ENCODE measurements at places on chromosomes 7 and 10.

- DNase-seq = no peak
Measured at GRCh38 chr10:13743101-13743693, 156.4 kb downstream of the PRPF18 start.

DNA sequence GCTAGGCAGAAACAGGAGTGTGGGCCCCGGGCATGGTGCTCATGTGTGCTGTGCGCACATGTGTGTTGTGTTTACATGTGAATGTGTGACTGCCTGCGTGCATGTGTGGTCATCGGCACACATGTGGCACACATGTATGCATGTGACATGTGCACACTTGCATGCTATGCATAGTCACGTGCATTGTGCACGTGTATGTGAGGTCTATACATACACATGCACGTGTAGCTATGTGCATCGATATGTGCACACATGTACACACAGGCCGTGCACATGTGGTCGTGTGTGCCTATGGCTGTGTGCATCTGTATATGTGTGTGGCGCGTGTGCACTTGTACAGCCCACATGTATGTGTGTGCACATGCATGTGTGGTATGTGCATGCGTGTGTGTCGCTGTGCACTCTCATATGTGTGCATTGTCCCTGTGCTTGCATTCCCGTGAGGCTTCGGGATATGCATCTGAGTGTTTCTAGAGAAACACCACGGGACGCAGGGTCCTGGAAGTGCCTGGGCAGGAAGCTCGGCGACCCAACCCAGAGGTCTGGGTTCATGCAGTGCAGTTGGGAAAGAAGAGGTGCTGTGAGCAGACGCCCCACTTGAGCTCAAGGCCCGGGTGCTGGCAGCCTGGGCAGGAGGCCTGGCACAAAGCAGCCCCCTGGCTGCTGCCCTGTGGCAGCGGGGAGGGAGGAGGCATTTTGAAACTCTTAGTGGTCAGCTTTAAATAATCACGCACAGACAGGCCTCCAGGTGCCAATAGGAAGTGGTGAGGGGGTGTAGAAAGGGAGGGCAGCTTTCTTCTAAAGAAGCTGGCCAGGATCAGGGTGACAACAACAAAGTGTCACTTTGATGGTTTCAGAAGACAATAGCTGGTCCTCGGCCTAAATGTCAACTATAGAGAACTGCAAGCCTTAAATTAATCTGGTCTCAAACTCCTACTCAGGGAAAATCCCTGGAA, 410.0 kb upstream of the MGMT start:
- DNase-seq = peak; percentile 6

- no peak for DNase-seq
Measured at GRCh38 chr10:103715430-103715829, 139.9 kb downstream of the SH3PXD2A start.

DNA sequence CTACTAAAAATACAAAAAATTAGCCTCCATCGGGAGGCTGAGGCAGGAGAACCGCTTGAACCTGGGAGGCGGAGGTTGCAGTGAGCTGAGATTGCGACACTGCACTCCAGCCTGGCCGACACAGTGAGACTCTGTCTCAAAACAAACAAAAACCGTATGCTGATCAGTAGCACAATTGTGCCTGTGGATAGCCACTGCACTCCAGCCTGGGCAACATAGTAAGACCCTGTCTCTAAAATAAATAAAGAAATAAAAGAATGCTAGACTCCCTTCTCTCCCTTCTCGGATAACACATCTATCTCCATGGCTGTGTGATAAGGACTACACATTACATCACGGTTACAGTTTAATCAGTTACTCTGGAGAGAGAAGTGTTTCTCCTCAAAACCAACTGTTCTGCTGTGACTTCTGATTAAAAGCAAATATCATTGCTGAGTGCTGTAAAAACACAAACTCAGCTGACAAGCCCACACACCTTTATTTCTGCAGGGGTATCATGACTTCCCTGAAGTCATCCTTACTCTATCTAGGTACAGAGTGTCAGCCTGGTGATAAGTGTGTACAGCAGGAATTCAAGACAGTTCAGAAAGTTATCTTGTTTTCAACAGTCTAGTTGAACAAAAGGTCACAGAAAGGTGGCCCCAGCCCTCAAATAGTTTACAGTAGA, 5.3 kb upstream of the ARHGAP19 start:
- DNase-seq = no peak

- no peak for DNase-seq
Measured at GRCh38 chr7:155545348-155545747, 1.0 kb downstream of the CNPY1 start.

DNA sequence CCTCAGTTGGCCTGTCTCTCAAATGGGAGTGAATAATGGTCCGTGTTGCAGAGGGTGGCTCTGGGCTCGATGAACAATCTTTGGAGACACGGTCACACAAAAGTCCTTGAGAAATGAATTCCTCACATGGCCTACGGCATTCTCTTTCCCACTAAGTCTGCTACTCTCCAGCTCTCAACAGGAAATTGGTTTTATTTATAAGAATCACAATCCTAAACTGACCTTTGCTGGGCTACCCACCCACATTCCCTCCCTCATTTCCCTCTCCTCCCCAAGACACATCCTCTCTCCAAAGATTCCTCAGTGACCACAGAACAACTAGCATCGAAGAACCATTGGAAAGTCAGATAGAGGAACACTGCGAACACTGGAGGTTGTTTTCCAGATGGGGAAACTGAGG, 4.7 kb downstream of the AFAP1L2 start:
- no peak for DNase-seq

DNA sequence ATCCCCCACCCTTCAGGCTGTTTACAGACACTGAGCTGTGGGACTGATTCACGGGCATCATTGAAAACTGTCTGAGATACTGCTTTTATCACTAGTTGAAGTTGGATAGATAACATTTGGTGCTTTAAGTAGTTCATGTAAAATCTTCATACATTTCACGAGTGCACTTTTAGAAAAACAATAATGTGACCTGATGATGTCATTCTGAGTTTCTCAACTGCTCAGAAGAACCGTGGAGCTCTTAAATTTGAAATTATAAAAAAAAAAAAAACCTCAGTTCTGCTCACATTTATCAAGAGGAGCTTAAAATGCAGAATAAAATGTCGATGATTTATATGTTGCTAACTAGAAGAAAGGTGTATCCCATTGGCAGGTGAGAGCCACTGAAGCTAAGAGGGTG, 81.5 kb downstream of the GALNT11 start:
- DNase-seq = no peak

DNA sequence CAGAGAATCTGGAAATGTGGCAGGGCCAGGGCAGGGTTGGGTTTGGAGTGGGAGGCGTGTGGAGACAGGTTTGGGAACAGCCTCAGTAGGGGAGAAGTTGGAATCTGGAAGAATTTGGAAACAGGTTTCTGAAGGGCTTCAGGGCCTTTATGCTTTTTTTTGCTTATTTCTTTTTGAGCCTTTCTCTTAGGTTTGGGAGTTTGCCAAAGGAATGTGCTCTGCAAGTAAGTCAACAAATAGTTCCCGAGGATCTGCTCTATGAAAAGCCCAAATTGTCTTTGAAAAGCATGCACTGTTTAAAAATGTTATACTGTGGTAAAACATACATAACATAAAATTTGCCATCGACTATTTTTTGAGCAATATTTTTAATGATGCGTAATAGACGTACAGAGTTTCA, 86.7 kb upstream of the ADRB1 start:
- no peak for DNase-seq

DNA sequence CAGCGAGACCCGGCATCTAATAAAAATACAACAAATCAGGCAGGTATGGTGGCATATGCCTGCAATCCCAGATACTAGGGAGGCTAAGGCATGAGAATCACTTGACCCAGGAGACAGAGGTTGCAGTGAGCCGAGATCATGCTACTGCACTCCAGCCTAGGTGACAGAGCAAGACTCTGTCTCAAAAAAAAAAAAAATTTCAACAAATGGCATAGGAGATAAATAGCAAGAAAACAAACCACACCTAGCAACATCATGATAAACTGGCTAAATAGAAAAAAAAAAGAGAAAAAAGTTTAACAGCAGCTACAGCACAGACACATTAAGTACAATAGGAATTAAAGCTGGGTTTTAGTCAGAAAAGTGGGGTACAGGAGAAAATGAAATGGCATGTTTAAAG, 1034.6 kb upstream of the LRRN3 start:
- no peak for DNase-seq

DNA sequence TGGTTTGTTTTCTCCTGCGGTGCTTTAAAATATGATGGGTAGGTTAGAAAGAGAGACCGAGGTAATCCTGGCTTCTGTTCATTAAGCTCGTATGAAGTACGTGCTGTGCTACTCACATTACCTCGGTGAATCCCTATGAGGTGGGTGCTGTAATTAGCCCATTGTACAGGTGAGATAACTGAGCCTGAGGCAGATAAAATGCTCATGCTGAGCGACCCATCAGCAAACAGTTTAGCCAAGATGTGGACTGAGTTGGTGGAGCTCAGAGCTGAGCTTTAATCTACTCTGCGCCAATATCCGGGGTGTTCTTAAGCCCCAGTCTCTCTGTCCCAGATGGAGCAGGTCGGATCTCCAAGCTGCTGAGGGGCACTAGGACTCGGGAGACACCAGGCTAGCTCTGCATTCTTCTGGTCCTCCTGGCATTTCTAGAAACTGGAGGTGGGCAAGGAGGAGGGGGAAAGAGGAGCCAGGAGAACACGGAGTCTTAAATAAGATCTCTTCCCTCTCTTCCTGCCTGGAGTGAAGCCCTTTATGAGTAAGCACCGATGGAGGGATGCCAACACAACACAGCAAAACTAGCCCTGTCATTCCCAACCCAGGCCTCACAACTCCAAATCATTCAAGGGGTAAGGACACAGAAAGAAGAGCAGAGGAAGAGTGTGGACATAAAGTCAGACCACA, 458.5 kb downstream of the KCNMA1 start:
- no peak for DNase-seq

GRCh38 chr7:18845700-18846099, 271.7 kb downstream of the TWIST1 start:
- DNase-seq = no peak

- DNase-seq = no peak
Measured at GRCh38 chr7:81333004-81333403, 414.2 kb upstream of the SEMA3C start.

GRCh38 chr7:16171928-16172327, 249.4 kb downstream of the CRPPA start:
- DNase-seq = no peak

GRCh38 chr7:102425639-102426267, 7.6 kb upstream of the ORAI2 start:
- DNase-seq = peak; percentile 93

- no peak for DNase-seq
Measured at GRCh38 chr10:5318148-5318547, 46.6 kb upstream of the UCN3 start.

DNA sequence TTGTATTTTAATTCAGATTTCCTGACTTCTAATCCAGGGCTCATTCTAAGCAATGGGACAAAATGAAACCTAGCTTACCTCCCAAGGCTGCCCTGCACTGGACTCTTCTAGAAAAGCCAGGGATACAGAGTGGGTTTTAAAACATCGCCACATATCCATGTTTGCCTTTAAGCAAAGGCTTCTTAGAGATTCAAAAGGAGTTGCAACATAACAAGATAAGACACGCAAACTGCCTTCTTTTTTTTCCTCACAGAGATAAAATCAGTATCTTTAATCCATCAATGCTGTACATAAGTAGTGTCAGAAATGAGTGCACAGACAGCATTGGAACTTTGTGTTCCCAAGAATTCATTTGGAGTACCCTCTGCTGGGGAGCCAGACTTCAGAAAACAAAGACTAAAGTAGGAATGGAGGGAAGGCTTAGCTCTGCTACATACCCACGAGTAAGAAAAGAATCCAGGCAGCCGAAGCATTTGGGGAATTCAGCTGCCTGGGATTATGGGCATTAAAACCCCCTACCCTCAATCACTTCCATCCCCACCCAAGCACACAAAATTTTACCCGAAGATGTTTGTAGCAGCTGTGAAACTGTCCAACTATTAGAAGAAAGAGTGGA, 427.8 kb downstream of the ARL4A start:
- no peak for DNase-seq

GRCh38 chr7:94998266-94999068, 91.1 kb downstream of the PPP1R9A start:
- no peak for DNase-seq

- no peak for DNase-seq
Measured at GRCh38 chr10:71712572-71713134, 6.9 kb downstream of the C10orf105 start.

- no peak for DNase-seq
Measured at GRCh38 chr7:111018447-111018846, 72.5 kb upstream of the LRRN3 start.

- DNase-seq = no peak
Measured at GRCh38 chr10:876438-876837, 55.1 kb downstream of the LARP4B start.

DNA sequence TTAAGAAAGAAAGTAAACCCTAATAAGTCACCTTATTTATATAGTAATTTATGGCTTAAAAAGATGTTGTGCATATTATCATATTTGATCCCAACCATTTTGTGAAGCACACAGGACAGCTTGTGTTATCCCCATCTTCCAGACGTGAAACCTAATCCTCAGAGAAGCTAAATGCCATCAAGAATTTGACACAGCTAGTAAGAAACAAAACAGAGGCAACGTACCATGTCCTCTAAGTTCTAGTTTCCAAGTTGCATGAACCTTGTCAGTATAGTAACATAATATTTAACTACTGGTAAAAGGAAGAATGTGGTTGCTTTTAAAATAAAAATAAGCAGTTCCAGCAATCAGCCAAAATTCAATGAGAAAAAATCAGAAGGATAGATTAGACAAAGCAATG, 41.5 kb downstream of the PTN start:
- DNase-seq = no peak

- no peak for DNase-seq
Measured at GRCh38 chr7:142882338-142882678, 3.2 kb downstream of the TRPV6 start.

GRCh38 chr10:18665815-18666558, 6.8 kb downstream of the ARL5B start:
- DNase-seq = no peak

- no peak for DNase-seq
Measured at GRCh38 chr10:66167816-66168215, 758.0 kb upstream of the LRRTM3 start.

DNA sequence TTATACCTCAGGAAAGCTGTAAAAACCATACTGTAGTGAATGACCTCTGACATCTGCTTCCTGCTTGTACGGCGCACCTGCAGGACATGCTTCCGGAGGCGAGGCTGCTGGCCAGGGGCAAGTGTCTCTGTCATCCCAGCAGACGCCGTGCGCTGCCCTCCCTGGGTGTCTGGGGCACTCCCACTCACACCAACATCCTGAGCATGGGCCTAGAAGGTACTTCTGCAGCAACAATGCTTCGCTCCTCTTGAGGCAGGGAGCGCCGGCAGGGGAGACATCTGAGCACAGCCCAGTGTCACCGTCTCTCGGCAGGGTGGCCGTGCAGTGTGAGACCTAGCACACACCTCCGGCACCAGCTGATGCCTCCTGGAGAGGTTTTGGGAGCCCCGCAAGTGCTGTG, 269.2 kb downstream of the MAD1L1 start:
- no peak for DNase-seq

GRCh38 chr10:47331954-47332353, 9.7 kb downstream of the GDF2 start:
- no peak for DNase-seq

GRCh38 chr7:76347710-76348109, 11.1 kb downstream of the YWHAG start:
- no peak for DNase-seq
